Activated gamma-delta T cell (primary cell): ENCODE measurements at places on chromosomes 5 and 9.

DNA sequence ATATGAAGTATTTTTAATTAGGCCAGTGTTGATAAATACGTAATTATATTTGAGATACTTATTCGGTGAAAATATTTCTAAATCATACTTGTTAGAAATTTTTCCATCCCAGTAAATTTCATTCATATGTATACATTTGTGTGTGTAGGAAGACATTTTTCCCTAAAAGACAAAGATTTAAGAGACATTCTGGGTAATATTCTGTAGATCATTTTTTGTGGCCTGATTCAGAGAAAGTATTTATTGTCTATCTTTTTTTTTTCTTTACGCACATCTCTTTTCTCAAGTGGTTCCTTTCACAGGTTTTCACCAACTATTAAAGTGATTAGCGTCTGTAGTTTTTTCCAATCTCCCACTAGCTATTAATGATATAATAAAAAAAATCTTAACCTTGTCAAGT, 224.1 kb downstream of the MEF2C start:
- DNase-seq: no peak

DNA sequence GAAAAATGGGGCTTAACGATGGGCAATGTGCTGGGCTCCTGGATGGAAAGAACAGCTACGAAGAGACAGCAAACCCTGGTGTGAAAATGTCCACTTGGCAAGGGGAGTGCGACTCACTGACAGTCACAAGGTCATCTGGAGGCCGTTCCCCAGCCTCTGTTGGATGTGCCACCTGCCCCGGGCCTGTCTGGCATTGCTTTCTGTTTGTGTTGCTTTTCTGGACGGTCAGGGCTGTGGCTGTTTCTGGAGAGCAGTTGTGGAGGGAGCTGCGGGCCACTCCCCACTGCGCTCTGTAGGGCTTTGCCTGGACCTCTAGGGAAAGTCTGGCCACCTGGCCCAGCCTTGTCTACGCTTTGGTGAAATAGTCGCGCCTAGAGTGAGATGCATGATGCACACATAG, 185.3 kb downstream of the IRX1 start:
- DNase-seq: no peak

DNA sequence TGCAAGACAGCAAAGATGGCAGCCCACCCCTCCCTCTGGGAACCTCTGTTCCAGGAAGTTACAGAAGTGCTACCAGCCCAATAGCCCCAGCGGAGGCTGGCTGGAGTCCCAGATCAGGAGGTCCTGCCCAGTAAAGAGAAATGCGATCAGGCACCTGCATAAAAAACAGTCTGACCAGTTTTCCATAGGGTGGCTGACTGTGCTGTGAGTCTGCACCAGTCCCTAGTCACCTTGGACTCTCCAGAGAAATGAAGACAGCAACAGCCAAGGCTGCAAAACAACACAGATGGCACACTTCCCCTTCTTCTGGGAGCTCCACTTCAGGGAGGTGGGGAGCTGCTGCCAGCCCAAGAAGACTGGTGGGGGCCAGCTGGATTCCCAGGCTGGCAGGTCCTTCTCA, 265.5 kb upstream of the PCSK5 start:
- DNase-seq: no peak

- no peak for DNase-seq
Observed at GRCh38 chr5:59146729-59147128, 563.9 kb downstream of the RAB3C start.

DNA sequence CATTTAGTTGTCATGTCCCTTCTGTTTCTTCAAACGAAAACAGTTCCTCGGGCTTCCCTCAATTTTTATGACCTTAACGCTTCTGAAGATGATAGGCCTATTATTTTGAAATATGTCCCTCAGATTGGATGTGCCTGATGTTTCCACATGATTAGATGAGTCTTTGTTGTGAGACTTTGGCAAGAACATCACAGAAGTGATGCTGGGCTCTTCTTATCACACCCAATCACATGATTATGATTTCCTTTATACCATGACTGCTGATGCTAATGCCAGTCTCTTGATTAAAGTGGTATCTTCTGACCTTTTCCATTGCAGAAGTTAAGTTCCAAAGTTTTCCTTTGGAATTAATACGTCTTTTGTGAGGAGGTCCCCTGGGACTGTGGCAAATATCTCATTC, 175.7 kb downstream of the SAXO1 start:
- DNase-seq: no peak

- DNase-seq: no peak
Observed at GRCh38 chr5:88694023-88694679, 188.8 kb downstream of the MEF2C start.

- no peak for DNase-seq
Observed at GRCh38 chr9:75175395-75175794, 87.1 kb downstream of the OSTF1 start.

- no peak for DNase-seq
Observed at GRCh38 chr9:16501141-16501540, 369.3 kb downstream of the BNC2 start.

GRCh38 chr5:177132136-177133095, 1.2 kb upstream of the NSD1 start:
- no peak for DNase-seq

GRCh38 chr9:136241542-136241941, 4.1 kb downstream of the QSOX2 start:
- no peak for DNase-seq
